BJ (cell line): ENCODE measurements at places on chromosomes 1 and 21. TPM values are rescaled to one million over a fixed set of nuclear protein-coding genes. Genes with fewer than 3 reads are reported as not detected.

The FAM177B gene
- not detected in 2 replicates for polyA plus RNA-seq

DNA sequence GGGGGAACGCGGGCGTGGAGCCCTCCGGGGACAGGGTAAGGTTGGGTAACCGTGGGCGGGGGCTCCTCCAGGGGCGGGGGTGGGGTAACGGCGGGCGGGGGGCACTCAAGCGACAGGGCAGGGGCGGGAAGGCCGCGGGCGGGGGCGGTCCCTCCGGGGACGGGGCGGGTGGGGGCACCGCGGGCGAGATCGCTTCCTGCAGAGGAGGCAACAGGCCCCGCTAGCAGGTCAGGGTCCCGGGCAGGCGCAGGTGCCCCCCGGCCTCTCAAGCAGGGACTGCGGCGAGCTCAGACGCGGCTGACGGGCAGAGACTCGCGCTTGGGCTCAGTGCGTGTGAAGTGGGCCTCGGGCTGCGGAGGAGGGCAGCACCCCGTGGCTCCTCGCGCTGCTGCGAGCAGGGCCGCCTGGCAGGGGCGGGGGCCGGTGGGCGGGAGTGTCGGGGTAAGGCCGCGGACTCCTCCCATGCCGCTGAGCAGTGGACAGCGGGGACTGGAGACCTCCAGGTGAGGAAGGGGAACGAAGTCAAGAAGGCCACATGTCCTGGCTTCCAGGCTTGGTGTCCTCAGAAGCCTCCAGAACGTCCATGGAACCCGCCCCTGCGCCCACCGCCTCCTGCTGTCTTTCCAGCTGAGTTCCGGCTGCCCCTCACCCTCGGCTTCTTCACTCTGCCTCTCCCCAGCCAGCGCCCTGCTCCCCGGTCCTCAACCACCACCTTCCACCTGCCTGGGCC is 627 bp upstream of the GNB1 start:
- no peak for DNase-seq

GRCh38 chr1:210922666-210923065 is 211.3 kb downstream of the KCNH1 start:
- DNase-seq, result no peak

DNA sequence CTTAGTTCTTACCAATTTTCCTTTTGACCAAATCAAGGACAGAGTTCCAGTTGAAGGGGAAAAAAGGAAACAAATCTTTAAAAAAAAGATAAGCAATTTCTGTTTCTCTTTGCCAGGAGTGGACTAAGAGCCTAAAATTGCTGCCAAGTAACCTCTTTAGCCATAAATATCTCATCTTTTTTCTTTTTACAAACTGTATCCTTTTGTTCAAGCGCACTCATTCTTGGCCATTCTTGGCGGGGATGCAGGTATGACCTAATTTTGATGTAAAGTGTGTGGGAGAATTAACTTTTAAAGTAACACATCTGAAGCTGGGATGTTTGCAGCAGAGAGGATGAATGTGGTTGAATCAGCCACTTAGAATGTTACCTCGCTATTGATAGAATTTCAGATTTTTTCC is 13.4 kb upstream of the KIF1B start:
- no peak for DNase-seq

DNA sequence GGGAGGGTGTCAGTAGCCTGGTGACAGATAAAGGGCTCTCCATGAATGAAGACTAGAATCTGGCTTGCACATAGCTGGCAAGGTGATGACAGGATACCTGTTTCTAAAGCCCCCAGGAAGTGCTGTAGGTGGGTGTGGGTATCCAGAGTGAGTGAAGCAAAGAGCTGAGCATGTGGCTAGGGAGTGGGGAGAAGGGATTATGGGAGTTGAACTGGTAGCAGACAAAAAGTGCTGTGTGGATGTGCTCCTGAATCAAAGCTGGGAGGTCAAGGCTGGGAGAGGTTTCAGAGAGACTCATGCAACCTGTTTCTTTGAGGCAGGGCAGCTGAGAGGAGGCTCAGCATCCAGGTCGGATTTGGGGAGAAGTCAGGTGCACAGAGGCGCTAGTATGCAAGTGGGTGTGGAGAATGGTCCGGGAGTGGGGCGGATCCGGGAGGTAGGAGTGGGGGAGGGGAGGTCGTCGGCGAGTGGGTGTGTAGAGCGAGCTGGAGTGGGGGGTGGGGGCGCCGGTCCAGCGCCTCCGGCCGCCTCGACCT is 600 bp downstream of the ASTN1 start:
- DNase-seq, result no peak

The CA6 gene
- not detected in 2 replicates for polyA plus RNA-seq
